ENCODE measurements at places on chromosomes 4 and X. TPM values are rescaled to one million over a fixed set of nuclear protein-coding genes. Genes with fewer than 3 reads are reported as not detected.

The HSD17B13 gene
- 0.59 TPM for total RNA-seq

The IL1RAPL2 gene
- total RNA-seq, result 0.44 TPM

The MMGT1 gene
- 22.0 TPM for total RNA-seq

The XPNPEP2 gene
- total RNA-seq, result 0.44 TPM

The PARM1 gene
- total RNA-seq, result 12.1 TPM

The ADH1A gene
- 0.66 TPM for total RNA-seq

The PHEX gene
- total RNA-seq, result 5.6 TPM

The GASK1B gene
- 70.4 TPM for total RNA-seq

- no peak for DNase-seq
Measured at GRCh38 chr4:188025476-188025875, 29.9 kb downstream of the ZFP42 start.

- no peak for DNase-seq
Measured at GRCh38 chr4:78611215-78611558, 59.6 kb downstream of the ANXA3 start.

DNA sequence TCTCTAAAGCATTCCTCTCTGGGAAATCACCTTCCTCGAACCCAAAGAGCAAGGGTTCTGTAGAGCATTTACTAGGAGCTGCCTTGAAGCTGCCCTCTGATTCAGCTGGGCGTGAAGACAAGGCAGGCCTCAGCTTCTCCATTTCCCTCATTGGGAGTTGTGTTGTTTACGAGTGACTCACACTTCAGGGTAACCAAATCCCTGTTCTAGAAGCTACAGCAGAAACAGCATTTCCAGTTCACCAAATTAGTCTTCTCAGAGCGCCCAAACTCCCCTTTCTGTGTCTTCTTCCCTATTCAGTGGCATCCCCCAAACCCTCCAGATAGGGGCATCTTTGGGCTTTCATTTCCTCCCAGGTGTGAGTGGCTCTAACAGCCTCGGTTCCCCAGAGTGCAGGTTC lies 863 bp upstream of the XPNPEP2 start:
- DNase-seq, result no peak

DNA sequence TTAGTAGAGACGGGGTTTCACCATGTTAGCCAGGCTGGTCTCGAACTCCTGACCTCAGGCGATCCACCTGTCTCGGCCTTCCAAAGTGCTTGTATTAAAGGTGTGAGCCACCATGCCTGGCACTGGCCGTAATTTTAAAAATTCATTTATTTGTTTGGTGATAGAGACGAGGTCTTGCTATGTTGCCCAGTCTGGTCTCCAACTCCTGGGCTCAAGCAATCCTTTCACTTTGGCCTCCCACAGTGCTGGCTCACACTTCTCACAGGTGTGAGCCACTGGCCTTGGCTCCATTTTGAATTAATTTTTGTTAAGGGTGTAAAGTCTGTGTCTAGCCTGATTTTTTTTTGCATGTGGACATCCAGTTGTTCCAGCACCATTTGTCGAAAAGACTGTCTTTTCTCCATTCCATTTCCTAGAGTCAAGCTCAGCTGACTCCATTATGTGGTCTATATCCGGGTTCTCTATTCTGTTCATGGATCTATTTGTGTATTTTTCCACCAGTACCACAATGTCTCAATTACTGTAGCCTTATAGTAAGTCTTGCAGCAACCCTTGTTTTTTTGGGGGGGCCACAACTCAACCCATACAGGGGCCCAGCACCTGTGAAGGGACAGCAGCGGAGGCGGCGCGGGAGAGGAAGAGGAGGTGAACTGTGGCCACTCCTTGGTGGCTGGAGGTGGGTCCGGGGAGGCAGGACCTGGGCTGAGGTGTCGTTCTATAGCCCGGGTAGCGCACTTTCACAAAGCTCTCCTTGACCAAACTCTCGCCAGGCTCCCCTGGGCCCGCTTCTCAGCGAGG lies 1.5 kb upstream of the NSD2 start:
- no peak for DNase-seq

DNA sequence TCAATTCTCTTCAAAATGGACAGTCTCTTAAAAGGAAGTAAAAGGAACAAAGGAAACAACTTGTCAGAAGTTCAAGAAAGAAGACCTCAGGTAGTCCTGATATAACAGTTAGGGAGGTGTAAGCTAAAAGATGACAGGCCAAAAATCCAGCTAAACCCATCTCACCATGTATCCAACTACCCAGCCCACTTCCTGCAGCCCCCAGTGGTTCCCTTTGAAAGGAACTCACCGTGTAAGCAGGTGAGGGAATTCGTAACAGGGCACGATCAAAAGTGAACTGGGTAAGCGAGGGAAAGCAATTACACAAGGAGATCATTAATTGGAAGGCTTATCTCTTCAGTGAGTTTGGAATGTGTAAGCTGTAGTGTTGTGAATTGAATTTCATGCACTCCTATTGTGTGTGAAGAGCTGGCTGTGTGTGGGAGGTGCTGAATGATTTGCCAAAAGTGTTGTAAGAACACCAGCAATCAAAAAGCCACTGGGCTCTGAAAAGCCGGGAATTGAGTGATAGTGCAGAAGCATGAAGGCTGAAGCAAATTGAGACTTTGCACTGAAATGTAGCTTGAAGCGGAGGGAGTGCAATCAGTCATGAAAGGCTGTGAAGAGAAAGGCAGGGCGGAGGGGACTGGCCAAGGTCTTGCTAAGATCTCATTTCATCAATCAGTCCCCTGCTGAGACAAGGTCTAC lies 914.2 kb upstream of the LCORL start:
- no peak for DNase-seq

DNA sequence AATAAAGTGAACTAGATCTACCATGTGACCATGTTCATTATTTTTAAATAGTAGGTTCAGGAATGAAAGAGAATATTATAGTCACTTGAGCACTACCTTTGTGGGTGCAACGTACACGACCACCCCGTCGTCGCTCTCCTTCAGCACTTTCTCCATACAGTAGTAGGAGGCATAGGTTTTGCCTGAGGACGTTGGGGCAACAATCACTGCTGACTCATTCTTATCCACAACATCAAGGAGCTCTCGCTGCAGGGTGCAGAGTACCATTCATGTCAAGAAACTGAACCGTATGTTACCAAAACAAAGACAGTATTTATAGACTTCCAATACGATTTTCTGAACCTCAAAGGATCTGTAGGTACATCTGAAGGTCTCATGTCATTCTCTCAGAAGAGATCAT lies 44.7 kb downstream of the DDX60 start:
- DNase-seq, result no peak

DNA sequence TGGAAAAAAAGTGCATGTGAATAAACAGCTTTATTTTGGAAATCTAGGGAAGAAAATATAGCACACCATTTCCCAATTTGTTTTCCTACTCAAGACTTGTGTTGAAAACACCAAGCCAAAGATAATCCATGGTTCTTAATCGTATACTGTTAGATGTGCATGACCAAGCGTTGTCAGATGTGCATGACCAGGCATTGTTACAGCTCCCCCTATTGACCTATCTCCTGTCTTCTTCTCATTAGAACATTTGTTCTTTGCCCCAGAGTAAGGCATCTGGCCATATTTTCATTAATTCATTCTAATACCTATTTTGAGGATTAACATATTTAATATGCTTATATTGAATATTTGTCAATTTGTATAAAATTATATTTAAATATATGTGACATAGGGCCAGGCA lies 14.4 kb upstream of the VCX start:
- no peak for DNase-seq

GRCh38 chrX:96987228-96987627 lies 103.5 kb downstream of the RPA4 start:
- no peak for DNase-seq

DNA sequence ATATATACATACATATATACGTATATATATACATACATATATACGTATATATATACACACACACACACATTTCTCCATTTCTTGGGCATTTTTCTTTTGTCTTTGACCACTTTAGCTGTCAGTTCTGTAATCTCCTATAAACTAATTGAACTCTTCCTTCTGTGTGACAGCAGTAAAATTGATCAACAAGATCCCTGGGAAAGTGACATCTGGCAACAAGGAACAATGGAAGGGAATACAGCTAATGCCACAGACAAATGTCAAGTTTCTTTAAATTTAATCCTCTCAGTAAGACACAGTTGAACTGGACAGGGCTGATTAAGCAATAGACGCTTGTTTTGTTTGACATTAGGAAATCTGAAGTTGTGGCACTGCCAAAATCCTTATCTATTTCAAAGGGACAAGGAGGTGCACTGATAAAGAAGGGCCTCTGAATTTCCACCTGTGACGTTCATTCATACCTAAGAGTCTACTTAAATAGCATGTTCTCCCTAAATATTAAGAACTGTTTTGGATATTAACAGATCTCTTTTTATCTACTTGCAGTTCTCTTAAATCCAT lies 126.9 kb downstream of the RNF150 start:
- DNase-seq, result no peak
